ENCODE measurements at places on chromosomes 6 and 20.

GRCh38 chr20:44396369-44397130, 41.1 kb downstream of the HNF4A start:
- DNase-seq, result no peak

GRCh38 chr6:26121141-26122004, 34.1 kb downstream of the HFE start:
- DNase-seq, result no peak

- DNase-seq, result no peak
These were observed 421.9 kb upstream of the KHDRBS2 start for GRCh38 chr6:62707914-62708313.

DNA sequence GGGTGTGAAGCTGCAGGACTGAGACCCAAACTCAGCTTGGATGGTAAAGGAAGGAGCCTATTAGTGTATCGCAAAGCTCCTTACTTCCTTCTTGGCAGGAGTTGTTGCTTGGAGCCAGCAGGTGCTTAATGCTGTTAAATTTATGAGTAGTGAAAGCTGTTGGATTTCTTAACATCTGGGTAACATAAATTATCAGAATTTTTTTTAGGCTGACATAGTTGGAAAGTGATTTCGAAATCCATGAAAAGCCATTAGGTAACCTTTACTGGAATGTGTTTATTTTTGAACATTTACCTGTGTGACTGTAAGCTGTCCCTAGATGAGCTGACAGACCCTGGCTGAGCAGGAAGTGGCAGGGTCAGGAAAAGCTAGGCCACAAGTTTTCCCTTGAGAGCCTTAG, 470.4 kb upstream of the SLC35B3 start:
- DNase-seq, result no peak

DNA sequence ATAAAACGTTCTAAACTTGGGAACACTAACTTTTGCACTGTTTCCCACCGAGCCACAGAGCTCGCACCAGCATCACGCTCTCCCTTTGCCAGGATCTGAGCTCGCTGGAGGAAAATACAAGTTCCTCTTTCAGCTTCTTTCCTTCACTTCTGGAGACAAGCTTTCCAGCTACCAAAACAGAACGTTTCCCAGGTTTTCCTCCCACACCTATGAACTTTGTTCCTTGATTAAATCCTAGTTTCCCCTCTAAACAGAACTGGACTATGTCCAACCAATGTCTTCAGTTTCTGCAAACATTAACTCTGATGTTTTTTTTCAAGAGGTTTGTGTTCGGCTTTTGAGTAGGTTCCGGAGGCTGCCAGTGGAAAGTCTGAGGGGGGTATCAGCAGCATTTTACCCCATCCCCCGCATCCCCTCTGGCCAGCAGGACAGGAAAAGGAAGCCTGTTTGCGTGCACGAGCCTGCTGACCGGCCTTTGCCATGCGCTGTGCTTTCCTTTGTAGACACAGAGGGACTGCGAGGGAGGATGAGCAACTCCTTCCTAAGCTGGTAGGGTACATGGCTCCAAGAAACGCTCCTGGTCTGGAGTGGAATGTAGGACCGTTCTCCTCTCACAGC, 135.5 kb downstream of the LY86 start:
- no peak for DNase-seq

DNA sequence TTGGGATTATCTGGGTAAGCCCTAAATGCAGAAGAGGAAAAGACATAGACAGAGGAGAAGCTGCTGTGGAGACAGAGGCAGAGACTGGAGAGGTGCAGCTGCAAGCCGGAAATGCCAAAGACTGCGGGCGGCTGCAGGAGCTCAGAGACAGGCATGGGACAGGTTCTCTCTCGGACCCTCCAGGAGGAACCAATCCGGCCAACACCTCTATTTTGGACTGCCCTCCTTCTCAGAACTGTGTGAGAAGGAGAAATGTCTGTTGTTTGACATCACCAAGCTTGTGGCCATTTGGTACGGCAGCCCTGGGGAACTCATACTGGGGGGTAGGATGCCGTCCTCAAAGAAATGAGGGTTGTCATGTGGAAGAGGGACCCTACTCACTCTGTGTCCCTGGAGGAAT, 95.0 kb downstream of the DHX35 start:
- no peak for DNase-seq

DNA sequence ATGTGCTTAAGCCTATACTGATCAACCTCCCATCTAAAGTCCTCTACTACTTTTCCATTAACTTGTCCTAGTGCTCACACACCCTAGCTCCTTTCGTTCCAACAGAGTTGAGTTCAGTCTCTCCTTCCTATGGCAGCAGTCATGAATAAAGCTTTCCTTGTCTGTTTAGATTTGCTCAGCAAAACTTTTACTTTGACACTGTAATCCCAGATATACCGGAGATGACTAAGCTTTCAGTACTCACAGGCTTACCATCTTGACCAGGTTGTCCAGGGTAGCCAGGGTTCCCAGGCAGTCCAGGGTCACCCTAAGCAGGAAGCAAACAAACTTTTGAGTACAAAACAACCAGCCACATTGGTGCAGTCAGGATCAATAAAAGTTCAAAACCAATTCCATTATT, 90.7 kb downstream of the COL21A1 start:
- DNase-seq, result no peak

GRCh38 chr6:45872827-45873365, 142.8 kb downstream of the CLIC5 start:
- no peak for DNase-seq

DNA sequence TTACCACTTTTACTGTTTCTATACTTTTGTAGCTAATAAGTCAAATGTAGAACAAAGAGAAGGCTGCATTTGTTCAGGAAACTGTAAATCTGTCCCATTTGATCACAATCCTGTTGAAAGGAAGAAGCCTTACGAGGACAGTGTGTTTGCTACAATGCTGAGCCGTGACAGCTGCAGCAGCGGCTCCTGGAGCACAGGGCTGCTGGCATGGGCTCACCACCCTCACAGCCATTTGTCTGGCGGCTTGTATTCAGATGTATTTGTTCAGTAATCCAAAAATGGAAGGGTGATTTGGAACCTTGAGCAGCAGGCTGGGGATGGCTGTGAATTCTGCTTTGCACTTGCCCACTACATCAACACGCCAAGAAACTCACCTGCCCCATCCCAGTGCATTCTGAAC, 5.7 kb downstream of the TUBB2A start:
- no peak for DNase-seq

- DNase-seq, result no peak
These were observed 40.6 kb downstream of the HECA start for GRCh38 chr6:139175389-139175948.

- DNase-seq, result no peak
These were observed 41.2 kb downstream of the TMEM200A start for GRCh38 chr6:130407032-130407431.

- no peak for DNase-seq
These were observed 60.0 kb upstream of the TNFAIP3 start for GRCh38 chr6:137806914-137807682.

DNA sequence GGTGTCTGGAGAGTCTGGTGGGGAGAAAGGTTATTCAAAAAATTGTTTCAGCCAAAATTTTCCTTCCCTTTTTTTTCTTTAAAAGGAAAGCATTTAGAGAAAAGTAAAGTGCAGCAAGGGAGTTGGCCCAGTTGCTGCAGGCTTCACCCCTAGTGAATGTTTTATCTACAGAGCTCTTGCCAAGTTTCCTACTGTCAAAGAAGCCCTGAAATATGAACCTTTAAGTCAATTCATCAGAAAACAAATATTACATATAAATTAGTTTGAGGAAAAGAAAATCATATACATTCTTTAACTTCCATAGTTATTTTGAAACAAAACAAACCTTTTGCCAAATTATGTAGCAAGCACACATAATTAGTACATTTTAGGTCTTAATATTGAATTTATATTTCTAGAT, 25.0 kb upstream of the HMGCLL1 start:
- DNase-seq, result no peak

DNA sequence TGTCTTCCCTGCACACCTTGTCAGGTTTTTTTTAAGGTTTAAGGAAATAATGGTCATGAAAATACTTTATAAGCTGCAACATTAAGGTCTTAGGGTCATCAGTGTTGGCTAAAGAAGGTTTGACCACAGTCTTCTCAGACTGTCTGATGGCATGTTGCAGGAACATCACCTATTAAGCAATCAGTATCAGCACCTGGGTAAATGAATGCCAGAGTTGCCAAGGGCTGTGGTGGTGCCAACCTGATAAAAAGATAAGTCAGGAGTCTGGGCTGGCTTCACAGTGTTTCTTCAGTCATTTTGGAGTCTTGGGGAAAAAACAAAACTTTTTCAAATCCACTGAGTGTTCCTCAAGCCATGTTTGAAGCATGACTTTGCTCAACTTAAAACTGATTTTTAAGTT, 61.5 kb upstream of the VSTM2L start:
- no peak for DNase-seq

DNA sequence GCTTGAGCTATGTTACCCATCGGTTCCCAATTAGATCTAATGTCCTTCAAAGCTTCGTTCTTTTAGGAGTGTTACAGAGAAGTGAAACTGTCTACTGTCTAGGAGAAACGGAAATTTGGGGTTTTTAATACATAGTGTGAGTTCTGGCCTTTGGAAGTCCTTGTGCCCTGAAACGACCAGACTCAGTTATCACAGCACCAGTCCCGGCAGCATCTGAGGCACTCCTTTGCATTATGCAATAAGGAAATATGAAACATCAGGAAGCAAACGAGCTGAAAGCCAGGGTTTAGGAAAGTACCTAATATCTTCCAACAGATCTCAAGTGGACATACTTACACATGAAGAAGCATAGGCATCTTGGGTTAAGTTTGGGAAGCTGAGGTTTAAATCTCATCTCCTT, 61.8 kb upstream of the ADGRF1 start:
- DNase-seq, result no peak

GRCh38 chr6:138752017-138752416, 21.6 kb upstream of the CCDC28A start:
- DNase-seq, result no peak

GRCh38 chr6:31578184-31579118, 3.1 kb downstream of the TNF start:
- DNase-seq, result no peak

- peak; percentile 5 for DNase-seq
These were observed 164.9 kb upstream of the SASH1 start for GRCh38 chr6:148177589-148178233.

DNA sequence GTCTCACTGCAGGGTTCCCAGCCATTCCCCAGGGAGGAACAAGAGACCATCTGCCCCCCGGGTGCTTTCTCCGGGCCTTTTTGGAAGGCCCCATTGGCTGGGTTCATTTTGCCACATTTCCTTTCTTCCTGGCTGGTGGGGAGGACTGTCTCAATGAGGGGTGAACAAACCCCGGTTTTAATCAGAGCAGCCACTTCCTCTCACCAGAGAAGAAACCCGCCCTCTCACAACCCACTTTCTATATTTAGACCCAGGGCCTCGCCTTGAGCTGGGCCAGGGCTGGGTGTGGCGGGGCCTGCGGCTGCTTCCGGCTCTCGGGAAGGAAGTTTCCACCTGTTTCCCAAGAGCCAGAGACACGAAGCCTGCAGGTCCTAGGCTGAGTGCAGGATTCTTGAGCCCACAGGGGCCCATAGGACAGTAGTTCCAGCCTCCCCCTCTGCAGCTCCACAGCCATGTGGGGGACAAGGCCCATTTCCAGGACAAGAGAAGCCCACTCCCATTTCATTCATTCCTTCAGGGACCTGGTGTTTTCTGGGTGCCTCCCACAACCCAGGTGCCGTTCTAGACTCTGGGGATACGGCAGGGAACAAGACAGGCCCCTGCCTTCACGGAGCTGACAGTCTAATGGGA, 41.8 kb downstream of the RBM38 start:
- DNase-seq, result no peak

- DNase-seq, result no peak
These were observed 108.1 kb downstream of the RNF144B start for GRCh38 chr6:18495236-18495635.

DNA sequence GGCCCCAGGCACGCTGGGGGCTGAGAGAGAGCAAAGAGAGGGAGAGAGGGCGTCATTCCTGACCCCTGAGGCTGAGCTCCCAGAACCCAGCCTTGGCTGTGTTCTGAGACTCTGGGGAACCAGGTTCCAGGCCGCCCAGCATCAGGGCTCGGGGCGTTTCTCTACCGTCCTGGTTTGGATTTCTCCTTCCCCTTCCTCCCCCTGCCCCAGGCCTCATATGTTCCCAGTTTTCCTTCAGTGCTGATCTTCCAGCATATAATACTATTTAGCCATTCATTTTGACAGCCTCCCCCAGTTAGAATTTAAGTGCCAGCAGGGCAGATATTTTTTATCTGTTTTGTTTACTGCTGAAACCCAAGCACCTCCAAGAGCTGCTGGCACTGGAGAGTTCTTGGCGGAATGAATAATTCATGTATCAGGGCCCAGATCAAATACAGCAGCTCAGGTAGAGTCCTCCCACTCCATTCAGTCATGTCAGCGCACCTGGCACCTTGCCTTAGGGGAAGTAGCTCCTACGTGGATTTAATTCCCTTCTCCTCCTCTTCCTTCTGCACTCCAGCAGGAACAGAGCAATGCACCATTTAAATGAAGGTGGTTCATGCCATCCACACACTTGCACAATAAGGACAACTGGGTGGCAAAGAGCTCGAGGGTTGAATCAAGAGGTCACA, 23.4 kb upstream of the FRMD1 start:
- DNase-seq, result no peak

GRCh38 chr6:106134906-106135634, 48.9 kb downstream of the PRDM1 start:
- no peak for DNase-seq
